Chondrocyte (in vitro differentiated cells): ENCODE measurements at places on chromosomes 12 and 14. TPM values are rescaled to one million over a fixed set of nuclear protein-coding genes. Genes with fewer than 3 reads are reported as not detected.
A peak's percentile ranks its signal among the peaks of the same experiment; 100 is the strongest.

The RPS29 gene
- total RNA-seq: 697 to 843 TPM (median 729 TPM) in 3 replicates

The POLE gene
- total RNA-seq: 44.7 to 65.7 TPM (median 48.0 TPM) in 3 replicates

The CCDC38 gene
- total RNA-seq: not detected in 3 replicates

The NTS gene
- total RNA-seq: not detected in 3 replicates

The P2RX7 gene
- total RNA-seq: 0.39 to 1.00 TPM (median 0.47 TPM) in 3 replicates

The TAS2R19 gene
- 1.4 to 2.2 TPM (median 1.9 TPM) in 3 replicates for total RNA-seq

The MRPS35 gene
- 29.2 to 33.1 TPM (median 33.1 TPM) in 3 replicates for total RNA-seq

The CMTM5 gene
- total RNA-seq: not detected in 3 replicates

The IAPP gene
- total RNA-seq: not detected in 3 replicates

- H3K27ac ChIP-seq: no peak overlapping the region
- H3K4me1 ChIP-seq: no peaks in the 10 kb centered on the region
- DNase-seq: no peak
Observed at GRCh38 chr14:55731881-55732498, 152.0 kb downstream of the KTN1 start.

DNA sequence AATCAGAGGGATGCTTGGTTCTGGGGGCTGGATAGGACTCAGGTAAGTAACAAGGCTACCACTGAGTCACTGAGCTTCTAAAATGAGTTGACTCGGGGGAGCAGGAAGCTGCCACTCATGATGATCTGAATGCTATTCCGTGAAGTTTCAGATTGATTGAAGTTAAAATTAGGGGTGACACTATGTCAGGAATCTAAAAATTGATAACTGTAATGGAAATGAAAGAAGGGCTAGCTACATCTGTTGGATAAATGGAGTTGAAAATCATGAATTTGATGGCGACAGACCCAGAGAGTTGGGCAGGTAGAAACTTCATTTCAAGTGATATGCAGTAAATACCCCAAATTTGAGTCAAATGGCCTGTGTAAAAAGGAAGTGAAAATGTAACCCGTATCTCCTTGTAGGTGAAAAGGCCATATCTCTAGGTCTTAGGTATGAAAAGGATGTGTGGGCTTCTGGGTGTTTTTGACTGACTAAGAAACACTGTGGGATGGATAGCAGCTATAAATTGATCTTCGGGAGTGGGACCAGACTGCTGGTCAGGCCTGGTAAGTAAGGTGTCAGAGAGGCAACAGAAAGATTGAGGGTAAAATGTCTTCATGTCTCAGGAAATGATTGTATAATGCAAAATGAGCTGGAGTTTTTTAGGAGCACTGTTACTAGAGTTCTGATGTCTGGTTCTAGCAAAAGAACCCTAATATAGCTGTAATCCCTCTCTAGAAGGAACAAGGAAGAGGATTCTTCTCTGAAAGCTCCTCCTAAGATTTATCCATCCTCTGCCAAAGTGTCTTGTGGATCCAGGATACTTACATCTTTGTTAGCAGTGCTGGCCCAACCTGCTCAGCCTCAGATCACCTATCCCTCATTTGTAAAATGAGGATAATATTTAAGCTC lies 57.3 kb downstream of the DAD1 start:
- no peaks in the 10 kb centered on the region for H3K36me3 ChIP-seq
- H3K27me3 ChIP-seq: no peaks in the 10 kb centered on the region
- DNase-seq: no peak
- peak overlapping the region; percentile 91 for H3K27ac ChIP-seq

DNA sequence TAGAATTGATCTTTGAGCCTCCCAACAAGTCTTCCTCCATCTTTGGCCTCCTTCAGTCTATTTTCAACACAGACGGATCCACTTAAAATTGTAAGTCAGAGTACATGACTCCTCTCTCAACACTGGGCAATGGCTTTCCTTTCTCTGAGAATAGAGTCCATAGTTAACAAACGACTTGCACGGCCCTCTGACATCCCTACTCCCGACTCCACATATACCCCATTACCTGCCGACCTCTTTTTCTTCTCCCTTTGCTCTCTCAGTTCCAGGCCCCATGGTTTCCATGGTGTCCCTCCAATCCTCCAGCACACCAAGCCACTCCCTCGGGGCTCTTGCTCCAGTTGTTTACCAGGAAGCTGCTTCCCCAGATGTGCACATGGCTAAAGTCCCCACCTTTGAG lies 84.7 kb downstream of the DNAI7 start:
- H3K27me3 ChIP-seq: no peaks in the 10 kb centered on the region
- no peak overlapping the region for H3K27ac ChIP-seq
- peaks cover 2% of the 10 kb centered on the region for H3K36me3 ChIP-seq
- peaks cover 4% of the 10 kb centered on the region for H3K4me1 ChIP-seq
- DNase-seq: no peak

GRCh38 chr14:72986857-72987256 lies 40.0 kb downstream of the ZFYVE1 start:
- no peak for DNase-seq
- no peak overlapping the region for H3K27ac ChIP-seq
- peaks cover 24% of the 10 kb centered on the region for H3K36me3 ChIP-seq
- H3K27me3 ChIP-seq: no peaks in the 10 kb centered on the region
- no peak overlapping the region for H3K4me3 ChIP-seq

DNA sequence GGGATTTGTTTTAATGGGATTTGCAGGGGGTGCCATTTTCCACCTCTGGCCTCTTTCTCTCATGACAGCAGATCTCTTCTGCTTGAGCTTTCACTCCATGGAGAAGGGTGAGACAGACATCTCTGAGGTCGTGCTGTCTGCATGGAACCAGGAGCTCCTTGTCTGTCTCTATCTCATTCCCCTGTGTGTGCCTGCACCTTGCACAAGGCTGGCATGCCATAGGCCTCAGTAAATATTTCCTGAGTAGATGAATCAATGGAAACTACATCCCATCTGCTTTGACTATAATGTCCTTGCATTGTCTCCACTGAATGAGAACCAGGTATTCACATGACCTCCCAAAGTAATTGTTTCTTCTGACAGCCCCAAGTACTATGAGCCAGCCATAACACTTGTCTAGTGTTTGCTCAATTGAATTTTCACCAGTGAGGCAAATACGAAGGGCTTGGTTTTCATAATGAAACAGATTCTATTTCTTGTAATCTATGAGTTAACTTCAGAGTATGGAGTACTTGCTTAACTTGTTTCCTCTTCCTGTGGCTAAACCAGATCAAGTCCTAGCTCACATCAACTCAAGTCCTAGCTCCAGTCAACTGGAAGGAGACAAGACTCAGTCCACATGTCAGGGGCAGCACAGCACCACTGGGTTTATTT lies 32.3 kb downstream of the KCNK13 start:
- DNase-seq: no peak
- no peaks in the 10 kb centered on the region for H3K36me3 ChIP-seq
- no peak overlapping the region for H3K27ac ChIP-seq
- H3K27me3 ChIP-seq: peaks cover 36% of the 10 kb centered on the region
- H3K4me1 ChIP-seq: peaks cover 16% of the 10 kb centered on the region
- H3K4me3 ChIP-seq: no peak overlapping the region

DNA sequence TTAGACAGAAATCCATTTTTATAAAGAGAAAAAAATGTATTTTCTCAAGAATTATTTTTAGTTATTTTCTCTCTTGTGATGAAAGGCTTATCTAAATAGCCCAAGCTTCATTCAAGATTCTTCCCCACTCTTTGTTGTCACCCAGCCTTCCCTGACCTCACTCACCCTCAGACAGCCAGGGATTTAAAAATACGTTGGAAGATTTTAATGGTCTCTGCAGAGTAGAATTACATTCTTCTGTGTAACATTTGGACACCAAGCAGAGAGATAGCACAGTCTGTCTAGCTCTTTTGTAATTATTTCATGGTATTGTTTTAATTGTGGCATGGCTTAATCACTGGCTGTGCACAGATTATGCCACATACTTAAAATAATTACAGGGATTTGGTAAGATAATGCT lies 130.3 kb downstream of the IGF1 start:
- peaks cover 3% of the 10 kb centered on the region for H3K27me3 ChIP-seq
- no peak for DNase-seq
- no peak overlapping the region for H3K27ac ChIP-seq
- no peaks in the 10 kb centered on the region for H3K36me3 ChIP-seq

DNA sequence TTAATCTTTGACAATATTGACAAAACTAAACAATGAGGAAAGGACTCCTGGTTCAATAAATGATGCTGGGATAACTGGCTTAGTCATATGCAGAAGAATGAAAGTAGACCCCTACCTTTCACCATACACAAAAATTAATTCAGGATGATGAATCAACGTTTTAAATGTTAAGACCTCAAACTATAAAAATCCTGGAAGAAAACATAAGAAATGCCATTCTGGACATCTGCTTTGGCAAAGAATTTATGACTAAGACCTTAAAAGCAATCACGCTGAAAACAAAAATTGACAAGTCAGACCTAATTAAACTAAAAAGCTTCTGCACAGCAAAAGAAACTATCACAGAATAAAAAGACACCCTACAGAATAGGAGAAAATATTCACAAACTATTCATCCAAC lies 97.4 kb downstream of the LMNTD1 start:
- no peak overlapping the region for H3K27ac ChIP-seq
- peaks cover 13% of the 10 kb centered on the region for H3K4me1 ChIP-seq
- DNase-seq: no peak
- no peaks in the 10 kb centered on the region for H3K27me3 ChIP-seq
- no peaks in the 10 kb centered on the region for H3K36me3 ChIP-seq

GRCh38 chr12:50110127-50110761 lies 1.8 kb upstream of the COX14 start:
- peaks cover 2% of the 10 kb centered on the region for H3K36me3 ChIP-seq
- peak; percentile 39 for DNase-seq
- H3K4me1 ChIP-seq: peaks cover 27% of the 10 kb centered on the region

DNA sequence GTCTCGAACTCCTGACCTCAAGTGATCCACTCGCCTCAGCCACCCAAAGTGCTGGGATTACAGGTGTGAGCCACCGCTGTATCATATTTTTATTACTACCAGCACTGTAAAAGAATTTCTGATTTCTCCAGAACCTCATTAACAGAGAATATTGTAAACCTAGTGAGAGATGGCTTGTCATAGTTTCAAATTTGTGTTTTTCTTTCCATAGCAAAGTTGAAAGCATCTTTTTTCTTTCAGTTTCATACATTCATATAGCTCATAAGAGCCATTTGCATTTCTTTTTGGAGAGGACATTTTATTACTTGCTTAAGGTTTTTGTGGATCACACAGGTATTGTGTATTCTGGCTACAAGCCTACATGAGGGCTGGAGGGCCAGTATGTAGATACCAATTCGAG lies 58.0 kb downstream of the MIS18BP1 start:
- no peak overlapping the region for H3K4me3 ChIP-seq
- no peak overlapping the region for H3K27ac ChIP-seq
- H3K36me3 ChIP-seq: peaks cover 4% of the 10 kb centered on the region
- DNase-seq: no peak
- peaks cover 6% of the 10 kb centered on the region for H3K4me1 ChIP-seq
- no peaks in the 10 kb centered on the region for H3K27me3 ChIP-seq

DNA sequence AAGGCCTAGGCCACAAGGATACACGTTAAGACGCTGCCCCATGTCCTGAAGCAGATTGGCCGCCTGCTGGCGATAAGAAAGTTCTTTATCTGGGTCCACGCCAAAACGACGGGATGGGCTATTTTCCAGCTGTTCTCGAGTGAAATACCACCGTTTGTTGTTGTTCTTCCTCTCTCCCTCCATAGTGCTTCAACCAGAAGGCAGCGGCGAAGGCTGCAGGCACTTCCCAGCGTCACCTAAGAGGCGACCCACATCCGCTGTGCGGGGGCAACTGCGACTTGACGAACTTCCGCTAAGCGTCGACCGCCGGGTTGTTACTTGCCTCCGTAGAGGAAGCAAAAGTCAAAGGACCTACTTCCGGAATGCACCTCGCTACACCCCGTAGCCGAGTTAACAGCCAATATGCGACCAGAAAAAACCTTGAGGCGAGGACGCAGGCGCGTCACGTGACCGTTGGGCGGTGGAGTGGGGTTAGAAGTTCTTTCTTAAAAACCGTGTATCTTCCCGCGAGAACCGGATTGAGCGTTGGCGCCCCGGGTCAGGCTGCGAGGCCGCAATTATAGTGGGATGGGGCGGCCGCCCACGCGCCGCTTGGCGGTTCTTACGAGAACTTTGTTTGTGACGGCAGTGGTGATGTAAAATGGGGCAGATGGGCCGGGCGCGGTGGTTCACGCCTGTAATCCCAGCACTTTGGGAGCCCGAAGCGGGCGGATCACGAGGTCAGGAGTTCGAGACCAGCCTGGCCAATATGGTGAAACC lies at the start of gene CCNT1:
Gene CCNT1, minus strand, starts transcription at position 215 of the 759 bp plus-strand sequence. Its CDS starts 32 bp downstream, at position 183.
- DNase-seq: peak; percentile 99
- peaks cover 40% of the 10 kb centered on the region for H3K4me1 ChIP-seq
- H3K4me3 ChIP-seq: peak within 1 kb of the TSS; percentile 93
- H3K27ac ChIP-seq: peak within 1 kb of the TSS; percentile 97
- H3K36me3 ChIP-seq: peaks cover 12% of the 10 kb centered on the region

DNA sequence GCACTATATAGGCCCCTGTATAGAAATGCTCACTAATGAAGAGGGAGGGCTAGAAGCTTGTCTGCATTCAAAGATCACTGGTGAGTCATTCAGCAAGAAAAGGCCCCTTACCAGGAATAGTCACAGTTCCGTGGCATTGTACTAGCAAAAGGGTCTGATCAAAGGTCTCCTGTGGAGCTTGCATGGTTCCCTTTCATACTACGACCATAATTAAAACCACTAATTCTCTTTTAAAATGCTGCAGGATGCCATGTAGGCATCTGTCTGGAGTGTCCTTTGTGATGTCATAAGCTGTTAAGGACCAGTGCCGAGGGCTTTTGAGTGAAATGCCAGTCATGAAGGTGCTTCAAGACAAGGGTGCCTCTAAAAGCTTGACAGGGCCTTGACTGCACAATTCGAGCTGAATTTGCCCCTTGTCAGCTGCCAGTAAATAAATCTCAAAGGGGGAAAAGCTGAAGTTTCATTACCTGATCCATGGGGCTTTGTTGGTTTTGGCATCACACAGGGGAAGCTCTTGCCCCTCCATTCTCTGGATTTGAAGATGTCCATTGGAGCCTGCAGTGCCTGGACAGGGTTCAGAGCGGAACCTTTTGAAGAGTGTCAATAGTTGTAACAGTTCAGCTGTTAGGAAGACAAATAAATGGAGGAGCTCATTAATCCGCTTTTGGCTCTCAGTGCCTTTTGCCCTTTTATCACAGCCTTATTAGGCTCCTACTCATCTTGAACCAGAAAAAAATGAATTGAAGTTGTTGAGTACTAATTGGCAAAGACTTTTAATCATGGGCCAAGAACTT lies 69.1 kb downstream of the TMEM260 start:
- DNase-seq: no peak
- H3K27ac ChIP-seq: no peak overlapping the region
- peaks cover 13% of the 10 kb centered on the region for H3K4me1 ChIP-seq
- no peaks in the 10 kb centered on the region for H3K27me3 ChIP-seq

GRCh38 chr12:129862561-129863175 lies 41.2 kb downstream of the TMEM132D start:
- H3K27ac ChIP-seq: no peak overlapping the region
- H3K4me3 ChIP-seq: no peak overlapping the region
- no peaks in the 10 kb centered on the region for H3K27me3 ChIP-seq
- no peaks in the 10 kb centered on the region for H3K4me1 ChIP-seq

DNA sequence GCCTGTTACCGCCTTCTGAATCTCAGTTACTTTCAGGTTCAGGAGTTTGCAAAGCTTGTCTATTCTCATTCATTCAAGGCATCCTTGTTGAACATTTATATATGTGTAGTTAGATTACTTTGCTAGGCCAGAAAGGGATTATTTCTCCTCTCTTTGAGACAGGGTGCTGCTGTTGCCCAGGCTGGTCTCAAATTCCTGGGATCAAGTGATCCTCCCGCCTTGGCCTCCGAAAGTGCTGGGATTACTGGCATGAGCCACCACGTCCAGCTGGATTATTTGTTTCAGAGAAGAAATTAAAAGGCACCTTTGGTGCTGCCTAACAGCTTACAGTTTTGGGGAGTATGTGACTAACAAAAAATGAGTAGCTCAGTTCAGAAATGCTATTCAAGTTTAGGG lies 772 bp downstream of the CHURC1 start:
- peaks cover 2% of the 10 kb centered on the region for H3K27me3 ChIP-seq
- peak overlapping the region; percentile 84 for H3K4me3 ChIP-seq
- no peak for DNase-seq
- peak overlapping the region; percentile 99 for H3K27ac ChIP-seq
